ENCODE measurements at places on chromosomes 12 and 14.

DNA sequence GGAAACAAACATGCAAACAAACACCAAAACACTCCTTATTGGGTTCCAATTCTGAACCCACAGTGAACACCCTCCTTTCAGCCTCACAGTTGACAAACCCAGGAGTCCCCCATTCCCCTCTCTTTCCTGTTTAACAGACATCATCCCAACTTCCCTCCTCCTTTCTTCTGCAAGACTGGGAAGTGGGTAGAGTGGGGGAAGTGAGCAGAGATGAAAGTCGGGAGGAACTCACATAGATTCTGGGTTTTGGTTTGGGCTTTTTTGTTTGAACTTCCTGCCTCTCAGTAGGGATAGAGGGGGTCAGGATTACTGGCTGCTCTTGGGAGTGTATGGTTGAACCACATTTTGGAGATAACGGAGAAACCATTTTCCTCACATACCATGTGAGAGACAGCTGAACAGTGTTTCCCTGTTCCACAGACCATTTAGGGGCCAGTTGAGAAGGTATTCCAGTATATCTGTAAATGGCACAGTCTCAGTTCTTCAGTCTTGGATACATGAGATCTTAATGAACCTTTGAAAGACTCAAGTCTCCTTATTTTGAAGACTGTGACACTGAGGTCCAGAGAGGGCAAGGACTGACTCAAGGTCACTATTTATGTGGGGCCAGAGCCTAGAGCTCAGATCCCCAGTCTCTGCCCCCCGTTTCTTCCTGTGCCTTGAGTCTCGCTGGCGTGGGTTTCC, 3.9 kb upstream of the GPR84 start:
- no peak for DNase-seq

DNA sequence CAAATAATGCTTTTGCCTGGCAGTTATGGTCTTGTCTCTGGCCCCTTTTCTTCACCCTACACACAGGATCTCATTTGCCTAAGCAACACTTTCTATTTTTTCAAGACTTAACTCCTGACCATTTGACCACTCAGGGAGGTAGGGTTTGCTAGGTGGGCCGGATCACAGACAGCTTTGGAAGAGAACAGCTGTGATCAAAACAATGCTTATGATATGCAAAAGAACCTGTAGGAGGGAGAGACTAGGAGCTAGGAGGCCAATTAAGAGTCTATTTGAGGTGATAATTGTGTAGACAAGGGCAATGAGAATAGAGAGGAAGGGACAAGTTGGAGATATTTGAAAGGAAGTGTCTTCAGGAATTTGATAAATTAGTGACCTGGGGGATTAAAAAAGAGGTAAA, 12.3 kb upstream of the DACT1 start:
- no peak for DNase-seq

DNA sequence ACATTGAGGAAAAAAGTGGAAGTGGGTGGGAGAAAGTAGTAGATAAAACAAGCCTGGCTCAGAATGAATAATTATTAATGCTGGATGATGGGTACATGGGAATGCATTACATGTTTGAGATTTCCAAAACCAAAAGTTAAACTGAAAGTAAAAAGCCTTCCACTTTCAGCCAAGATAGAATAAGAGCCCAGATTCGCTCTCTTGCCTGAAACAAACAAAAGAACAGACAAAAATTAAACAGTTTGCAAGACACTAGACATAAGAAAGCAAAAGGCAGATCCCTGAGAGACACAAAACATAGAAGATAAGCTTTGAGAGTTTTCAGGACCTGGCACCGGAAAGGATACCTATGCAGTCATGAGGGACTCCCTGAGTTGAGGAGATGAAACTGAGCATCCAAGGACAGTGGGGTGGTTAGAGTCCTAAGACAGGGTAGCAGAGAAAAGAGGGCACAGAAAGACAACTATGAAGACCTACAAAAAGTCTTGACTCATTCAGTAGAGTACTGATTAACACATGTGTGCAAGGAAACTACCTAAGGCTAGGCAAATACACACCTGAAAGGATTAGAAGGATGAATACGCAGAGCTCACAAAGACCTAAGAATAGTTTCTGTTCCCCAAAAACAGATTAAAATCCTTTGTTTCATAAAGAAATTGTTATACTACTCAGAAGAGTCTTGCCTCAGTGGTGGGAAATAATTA, 54.1 kb downstream of the CEP83 start:
- no peak for DNase-seq

- DNase-seq: peak; percentile 61
These were observed 18.2 kb upstream of the FIGNL2 start for GRCh38 chr12:51866762-51867161.

DNA sequence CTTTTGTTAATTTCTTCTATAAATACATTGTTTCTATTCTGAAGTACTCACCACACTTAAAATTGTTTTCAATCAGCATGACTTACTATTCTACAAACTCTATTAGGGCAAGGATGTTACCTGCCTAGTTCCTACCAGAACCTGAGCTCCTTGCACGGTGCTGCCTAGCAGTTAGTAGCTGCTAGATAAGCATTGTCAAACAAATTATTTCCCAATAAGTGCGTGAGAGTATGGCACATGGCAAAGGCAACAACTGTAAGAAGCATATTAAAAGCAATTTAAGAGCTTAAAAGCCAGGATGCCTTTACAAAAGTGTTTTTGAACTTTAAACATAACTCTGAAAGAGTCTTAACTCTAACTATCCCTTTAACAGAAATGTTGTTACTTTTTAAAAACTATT, 8.2 kb upstream of the LYZ start:
- DNase-seq: no peak

DNA sequence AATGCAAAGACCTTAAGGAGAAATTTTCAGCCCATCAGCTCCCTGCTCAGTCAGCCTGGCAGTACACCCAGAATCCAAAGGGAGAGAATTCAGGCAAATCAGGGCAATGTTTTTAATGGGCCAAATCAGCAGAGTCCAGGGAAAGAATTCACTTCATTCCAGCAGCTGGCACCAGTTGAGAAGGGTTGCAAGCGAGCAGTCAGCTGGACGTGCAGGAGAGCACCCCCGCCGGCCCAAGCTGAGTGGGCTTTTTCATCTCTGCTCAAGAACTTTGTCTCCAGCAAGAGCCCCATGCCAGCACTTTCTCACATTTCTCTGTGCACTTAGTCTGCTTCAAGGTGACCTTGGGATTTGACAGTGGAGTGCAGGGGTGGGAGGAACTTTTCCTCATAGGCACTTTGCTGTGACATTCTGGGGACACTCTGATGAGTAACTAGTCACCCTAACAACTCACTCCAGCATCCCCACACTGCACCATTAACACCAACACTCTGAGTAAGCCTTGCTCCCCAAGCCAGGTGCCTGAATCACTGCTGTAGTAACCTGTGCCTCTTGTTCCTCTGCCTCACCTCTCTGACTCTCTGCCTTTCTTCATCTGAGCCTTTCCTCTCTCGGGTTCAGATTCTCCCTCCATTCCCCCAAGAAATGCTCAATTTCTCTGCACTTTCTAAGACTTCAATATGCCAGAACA, 2.2 kb downstream of the ENDOU start:
- DNase-seq: no peak

GRCh38 chr12:109291117-109291516, 18.0 kb downstream of the FOXN4 start:
- no peak for DNase-seq

- DNase-seq: no peak
These were observed 1.4 kb upstream of the AQP2 start for GRCh38 chr12:49948866-49949845.

DNA sequence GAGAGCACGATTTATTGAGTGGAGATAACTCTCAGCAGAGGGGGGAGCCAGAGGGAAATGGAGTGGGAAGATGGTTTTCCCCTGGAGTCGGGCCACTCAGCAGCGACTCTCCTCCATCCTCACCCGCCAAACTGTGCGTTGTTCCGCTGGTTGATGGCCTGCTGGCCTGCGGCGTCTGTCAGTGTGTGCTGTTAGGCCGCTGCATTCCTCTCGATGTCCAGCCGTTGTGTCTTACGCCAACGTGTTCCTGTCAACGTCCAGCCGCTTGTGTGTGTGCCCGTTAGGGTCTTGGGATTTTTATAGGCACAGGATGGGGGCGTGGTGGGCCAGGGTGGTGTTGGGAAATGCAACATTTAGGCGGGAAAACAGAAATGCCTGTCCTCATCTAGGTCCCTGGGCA, 69.2 kb downstream of the PTPRQ start:
- no peak for DNase-seq

DNA sequence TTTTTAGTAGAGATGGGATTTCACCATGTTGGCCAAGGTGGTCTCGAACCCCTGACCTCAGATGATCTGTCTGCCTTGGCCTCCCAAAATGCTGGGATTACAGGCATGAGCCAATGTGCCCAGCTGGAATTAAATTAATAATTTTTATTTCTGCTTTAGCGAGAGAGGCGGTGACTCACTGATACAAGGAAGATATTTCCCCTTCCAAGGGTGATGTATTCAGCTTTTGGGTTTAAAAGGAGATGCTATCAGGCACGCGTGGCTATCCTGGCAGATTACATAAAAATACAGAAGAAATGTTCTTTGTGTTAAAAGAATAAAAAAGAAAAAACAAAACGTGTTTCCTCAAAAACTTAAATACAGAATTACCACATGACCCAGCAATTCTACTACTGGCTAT, 12.4 kb upstream of the P2RX7 start:
- no peak for DNase-seq

- no peak for DNase-seq
These were observed 326.1 kb downstream of the FSCB start for GRCh38 chr14:44180975-44181374.

- no peak for DNase-seq
These were observed 92.9 kb downstream of the ESR2 start for GRCh38 chr14:64201296-64201695.

DNA sequence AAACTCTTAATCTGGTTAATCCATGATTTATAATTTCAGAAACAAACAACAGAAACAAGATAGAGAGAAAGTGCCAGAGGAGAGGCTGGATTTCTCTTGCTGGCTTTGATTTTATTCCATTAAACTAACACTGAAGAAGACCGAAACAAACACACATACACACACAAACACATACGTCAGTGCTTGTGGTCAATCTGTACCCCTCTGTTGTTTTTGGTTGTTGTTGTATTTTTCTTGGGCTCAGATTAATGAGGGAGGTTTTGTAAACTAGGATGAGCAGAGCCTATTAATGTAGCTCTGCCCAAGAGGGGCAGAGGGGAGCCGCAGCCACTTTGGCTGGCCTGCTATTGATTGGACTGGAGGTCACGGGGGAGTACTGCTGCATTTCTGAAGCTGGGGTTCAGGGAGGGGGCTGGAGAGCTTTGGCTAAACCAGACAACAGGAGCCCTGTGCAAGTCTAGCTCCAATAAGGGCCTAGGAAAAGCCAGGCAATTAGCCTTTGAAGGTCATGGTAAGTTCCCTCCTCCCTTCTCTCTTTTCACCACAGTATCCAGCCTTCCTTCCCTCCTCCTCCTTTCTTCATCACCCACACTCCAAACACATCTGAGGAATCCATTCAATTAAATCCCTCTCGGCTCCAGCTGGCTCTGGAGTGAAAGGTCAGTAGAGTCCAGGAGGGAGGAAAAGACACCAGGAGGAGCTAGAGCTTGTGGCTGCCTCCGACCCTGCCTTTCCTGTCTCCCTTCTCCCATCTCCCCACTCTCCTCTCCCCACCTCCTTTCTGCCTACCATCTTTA, 344.1 kb upstream of the LMO3 start:
- peak; percentile 59 for DNase-seq

- peak; percentile 89 for DNase-seq
These were observed 242.4 kb downstream of the TMEM117 start for GRCh38 chr12:44078273-44078672.

GRCh38 chr14:31419967-31420318, 407 bp downstream of the HEATR5A start:
- DNase-seq: peak; percentile 62

DNA sequence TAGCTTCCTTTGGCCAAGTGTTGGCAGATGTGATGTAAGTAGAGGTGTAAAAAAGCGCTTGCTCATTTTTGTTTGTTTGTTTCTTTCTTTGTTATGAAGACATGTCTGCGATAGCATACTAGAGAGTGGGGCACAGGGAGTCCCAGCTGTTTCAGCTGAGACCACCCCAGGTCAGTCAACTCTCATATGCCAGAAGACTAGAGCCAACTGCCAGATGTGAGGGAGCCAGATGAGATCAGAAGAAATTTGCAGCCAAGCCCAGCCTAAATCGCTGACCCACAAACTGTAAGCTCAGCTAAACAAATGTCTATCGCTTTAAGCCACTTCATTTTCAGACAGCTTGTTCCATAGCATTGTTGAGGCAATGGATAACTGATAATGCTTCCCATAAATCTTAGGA, 397.1 kb downstream of the APAF1 start:
- DNase-seq: no peak

- peak; percentile 22 for DNase-seq
These were observed 611.2 kb downstream of the RPS29 start for GRCh38 chr14:48974994-48975393.

- DNase-seq: no peak
These were observed 123.0 kb downstream of the ARID2 start for GRCh38 chr12:45852508-45852907.

GRCh38 chr14:71242237-71242748, 335.0 kb downstream of the PCNX1 start:
- no peak for DNase-seq

GRCh38 chr12:115386946-115387345, 703.0 kb upstream of the TBX3 start:
- DNase-seq: no peak

DNA sequence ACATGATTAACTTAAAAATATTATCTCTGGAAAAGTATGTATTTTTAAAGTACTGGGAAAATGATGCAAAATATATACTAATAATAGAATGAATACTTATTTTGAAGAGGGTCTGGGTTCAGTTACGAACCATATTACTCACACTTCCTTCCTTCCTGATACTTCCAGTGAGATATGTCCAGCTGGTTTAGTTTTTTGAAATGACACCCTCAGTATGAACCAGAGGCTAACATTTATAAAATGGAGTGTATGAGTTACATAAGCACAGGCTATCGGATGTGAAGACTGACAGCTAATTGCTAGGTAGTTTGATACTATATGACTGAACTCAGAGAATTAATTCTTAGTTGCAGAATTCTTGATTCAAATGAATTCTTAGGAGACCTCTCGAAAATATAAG, 122.9 kb downstream of the OTOGL start:
- no peak for DNase-seq

DNA sequence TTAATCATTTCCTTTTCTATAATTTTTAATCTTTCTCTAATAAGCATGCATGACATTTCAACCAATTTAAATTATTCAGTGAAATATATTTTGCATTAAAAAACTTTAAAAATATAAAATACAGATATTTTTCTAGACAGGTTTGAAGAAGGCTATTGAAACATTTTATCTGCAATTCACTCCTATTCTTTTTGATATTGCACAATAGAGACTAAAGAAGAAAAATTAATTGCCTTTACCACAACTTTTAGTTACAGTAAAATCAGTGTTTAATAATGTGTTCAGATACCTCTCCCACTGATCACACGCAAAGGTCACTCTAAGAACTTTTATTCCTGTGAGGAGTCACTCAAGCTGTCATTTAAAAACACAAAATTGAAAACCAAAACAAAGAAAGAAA, 1416.7 kb downstream of the FSCB start:
- no peak for DNase-seq

DNA sequence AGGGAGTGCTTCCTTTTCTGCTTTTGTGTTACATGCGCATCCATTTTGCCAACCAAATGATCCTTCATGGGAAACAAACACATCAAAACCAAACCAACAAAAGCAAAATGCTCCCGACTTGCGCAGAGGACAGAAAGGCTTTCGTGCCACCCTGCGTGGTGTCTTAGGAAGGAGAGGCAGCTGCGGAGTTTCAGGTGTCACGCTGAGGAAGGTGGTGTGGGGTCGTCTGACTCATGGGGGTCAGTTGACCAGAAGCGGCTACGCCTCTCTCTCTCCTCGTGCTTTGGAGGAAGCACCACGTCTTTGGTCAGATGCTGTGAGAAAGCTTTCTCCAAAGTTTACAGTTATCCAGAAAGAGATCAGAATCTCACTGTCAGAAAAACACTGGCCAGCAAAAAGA, 7.9 kb downstream of the EMP1 start:
- DNase-seq: peak; percentile 2

Measured in NCI-H69 (cell line).